NCI-H2081 treated with DMSO at 0.1 percent for 48 hours (cell line): ENCODE measurements at places on chromosomes 7 and 10.

DNA sequence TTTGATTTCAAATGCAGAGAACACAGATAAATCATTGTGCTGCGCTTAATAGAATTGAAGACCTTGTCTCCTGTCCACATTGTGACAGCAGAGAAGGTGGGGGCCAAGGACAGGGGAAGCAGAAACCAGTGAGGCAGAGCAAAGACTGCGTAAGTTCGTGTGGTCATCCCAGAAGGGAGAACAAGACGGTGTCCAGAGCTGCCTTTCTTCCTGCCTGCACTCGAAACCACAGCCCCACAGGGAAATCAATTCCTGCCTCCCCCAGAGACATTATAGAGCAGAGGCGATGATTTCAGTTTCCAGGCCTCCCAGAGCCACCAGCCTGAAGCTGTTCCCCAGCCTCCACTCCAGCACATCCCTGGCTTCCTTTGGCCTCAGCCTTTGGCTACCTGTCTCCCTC, 39.7 kb upstream of the UCN3 start:
- no peak for DNase-seq

- DNase-seq, result no peak
Observed at GRCh38 chr10:89915021-89915420, 213.6 kb downstream of the KIF20B start.

GRCh38 chr10:71756311-71757191, 16.8 kb downstream of the VSIR start:
- no peak for DNase-seq

GRCh38 chr10:100723770-100724530, 21.4 kb upstream of the PAX2 start:
- no peak for DNase-seq

GRCh38 chr10:61970182-61971002, 68.9 kb downstream of the ARID5B start:
- peak; percentile 0 for DNase-seq
